ENCODE measurements at places on chromosomes 5 and 9.

DNA sequence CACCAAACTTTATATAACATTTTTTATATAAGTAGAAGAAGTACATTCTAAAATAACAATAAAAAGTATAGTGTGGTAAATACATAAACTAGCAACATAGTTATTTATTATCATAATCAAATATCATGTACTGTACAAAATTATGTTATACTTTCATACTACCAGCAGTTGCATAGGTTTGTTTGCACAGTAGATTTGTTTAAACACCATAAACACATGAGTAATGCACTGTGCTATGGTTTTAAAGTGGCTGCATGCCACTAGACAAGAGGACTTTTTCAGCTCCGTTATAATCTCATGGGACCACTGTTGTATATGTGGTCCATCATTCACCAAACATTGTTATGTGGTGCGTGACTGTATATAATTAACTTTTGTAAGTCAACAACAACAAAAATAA, 137.6 kb downstream of the DRD1 start:
- no peak for DNase-seq

GRCh38 chr5:151589878-151590570, 1.1 kb downstream of the FAT2 start:
- DNase-seq = no peak

DNA sequence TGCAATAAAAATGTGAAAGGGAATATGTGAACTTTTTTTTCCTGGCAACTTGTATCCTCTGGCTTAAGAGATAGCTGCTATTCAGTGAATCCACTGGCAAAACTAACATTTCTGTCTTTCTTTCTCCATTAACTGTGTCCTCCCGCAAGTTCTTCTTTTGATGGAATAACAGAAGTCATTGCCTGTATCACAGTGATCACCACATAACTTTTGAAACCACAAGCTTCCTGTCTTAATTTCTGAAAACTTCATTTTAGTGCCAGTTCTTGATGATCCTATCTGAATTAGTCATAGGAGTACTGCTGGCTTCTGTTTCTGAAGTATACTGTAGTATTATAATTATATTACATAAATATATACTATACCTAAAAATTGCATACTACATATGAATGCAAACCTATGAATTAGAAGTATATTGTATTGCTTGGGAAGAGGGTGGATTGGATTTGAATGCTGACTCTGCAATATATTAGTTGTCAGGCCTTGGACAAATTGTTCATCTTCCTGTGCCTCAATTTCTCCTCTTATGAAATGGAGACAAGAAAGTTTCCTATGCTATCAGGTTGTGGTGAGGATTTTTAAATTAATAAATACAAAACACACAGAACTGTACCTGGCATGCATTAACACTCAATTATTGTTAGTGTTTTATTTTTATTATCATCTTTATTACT, 441.6 kb downstream of the CETN3 start:
- DNase-seq = no peak

- no peak for DNase-seq
Measured at GRCh38 chr9:110192531-110193261, 15.3 kb downstream of the C9orf152 start.

DNA sequence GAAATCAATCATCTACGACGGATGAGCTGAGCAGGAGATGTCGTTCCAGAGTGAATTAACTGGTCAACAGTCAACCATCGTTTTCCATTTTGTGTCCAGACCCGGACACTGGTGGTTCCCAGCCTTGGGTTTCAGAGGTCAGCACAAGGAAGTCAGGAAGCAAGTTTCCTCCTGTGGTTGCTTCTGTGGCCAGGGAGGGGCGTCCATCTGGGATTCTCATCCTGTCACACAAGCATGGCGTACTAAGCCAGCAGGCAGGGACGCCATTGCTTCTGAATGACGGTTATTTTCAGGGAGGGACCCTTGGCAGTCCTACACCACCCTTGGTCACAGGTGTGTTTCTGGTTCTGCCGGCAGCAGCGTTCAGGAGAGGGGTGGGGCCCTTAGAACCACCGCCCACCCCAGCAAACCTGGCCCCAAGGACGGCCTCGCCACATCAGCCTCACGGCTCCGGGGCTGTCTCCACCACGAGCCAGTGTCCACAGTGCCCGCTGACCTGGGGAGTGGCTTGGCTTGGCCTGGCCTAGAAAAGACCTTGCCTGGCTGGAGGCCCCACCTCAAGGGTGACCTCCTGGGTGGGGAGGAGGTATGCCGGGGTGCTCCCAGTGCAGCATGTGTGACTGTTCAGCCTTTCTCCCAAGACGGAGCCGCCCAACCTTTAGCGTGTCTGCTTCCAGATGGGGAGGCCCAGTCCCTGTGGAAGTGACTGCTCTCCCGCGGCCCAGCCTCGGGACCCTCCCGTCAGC, 25.2 kb downstream of the NDUFS6 start:
- no peak for DNase-seq

- no peak for DNase-seq
Measured at GRCh38 chr5:173680660-173681242, 64.3 kb upstream of the BOD1 start.

DNA sequence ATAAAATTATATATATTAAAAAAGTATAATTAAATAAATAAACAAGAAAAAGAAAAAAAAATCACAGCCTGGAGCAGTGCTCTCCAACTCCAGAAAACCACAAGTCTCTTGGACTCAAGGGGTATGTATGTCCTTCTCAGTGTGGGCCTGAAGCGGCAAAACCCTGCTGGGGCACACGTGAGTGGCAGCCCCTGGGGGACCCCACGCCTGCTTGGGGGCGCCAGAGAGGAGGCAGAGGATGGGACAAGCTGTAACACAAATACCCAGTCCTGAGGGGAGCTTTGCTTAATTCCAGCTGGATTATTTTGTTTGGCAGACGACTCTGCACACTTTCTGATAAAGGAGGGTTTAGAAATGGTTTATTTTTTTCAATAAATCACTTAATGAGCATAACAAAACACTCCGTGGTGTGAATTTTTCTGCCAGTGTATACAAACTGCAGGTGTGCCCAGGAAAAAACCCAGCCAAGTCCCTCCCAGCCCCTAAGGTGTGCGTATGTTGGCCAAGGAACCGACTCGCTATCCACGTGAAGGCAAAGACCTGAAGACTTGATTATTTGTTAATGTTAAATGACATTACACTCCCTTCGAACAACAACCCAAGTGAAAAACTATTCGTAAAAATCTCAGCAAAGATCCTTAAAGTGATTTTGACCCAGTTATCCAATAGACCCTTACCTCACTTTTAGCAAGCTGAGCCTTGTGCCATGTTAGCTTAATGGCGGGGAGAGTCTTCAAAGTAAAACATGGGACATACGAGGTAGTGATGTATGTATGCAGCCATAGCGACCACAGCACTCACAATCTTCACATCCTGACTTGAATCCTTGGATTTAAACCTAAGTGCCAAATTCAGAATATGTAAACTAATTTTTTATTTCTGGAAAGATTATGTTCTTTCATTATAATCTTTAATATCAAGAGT, 32.9 kb downstream of the ANKH start:
- DNase-seq = no peak

DNA sequence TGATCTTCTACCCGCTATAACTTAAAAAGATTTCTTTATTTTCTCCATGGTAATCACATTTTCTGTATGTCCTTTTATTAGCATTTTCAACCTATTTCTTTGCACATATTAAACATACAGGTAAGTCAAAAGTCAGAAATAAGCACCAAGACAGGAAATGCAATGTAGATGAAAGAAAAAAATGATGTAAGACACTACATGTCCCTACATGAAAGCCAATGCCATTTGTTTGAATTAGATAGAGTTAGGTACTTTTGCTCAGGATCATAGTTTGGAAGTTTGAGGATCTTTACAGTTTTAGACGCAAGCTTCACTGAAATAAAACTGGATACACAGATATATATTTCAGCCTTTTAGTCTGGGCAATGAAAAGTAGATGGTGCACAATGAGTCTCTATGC, 453.1 kb upstream of the MEF2C start:
- DNase-seq = no peak

- no peak for DNase-seq
Measured at GRCh38 chr5:56698463-56699381, 116.6 kb upstream of the MAP3K1 start.

DNA sequence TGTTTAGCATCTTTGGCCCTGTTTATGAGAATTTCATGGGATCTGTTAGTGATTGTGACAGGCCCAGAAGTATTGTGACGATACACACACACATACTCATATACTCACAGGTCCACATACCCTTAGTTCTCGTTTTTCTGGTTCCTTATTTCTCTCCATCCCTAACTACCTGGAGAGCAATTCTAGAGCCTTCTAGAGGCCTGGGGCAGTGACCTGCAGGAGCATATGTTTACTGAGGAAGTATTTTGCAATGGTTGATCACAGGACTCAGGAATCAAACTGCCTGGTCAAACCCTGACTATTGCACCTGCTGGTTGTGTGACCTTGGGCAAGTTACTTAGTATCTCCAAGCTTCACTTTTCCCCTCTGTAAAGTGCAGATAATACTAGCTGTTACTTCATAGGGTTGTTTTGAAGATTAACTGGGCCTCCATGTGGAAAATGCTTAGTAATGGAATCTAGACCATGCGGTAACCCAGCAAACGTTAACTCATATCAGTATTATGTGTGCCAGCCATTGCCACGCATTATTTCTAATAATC, 8.7 kb downstream of the PAPPA start:
- no peak for DNase-seq

DNA sequence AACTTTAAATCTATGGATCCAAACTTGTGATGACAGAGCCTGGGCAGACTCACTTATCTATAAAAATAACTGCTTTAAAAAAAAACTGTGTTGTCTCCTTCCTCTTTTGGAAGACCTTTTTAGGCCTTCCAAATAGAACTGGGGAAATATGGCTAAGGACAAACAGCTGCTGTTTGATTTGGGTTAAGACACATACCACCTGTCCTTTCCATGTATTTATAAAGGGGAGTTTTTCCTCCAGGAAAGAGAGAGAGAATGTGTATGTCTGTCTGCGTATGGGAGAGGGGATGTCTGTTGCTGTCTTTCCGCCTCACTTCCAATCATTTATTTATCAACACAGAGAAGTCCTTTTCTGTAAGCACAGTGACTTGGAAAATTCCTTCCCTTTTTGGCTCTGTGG, 2.8 kb downstream of the ARHGEF37 start:
- no peak for DNase-seq

- no peak for DNase-seq
Measured at GRCh38 chr5:135126688-135127438, 92.8 kb upstream of the PITX1 start.

- DNase-seq = no peak
Measured at GRCh38 chr9:92247296-92247695, 46.2 kb downstream of the IARS1 start.

GRCh38 chr5:168110870-168111832, 180.3 kb upstream of the WWC1 start:
- DNase-seq = no peak

GRCh38 chr9:121598167-121598964, 53.1 kb upstream of the DAB2IP start:
- no peak for DNase-seq

DNA sequence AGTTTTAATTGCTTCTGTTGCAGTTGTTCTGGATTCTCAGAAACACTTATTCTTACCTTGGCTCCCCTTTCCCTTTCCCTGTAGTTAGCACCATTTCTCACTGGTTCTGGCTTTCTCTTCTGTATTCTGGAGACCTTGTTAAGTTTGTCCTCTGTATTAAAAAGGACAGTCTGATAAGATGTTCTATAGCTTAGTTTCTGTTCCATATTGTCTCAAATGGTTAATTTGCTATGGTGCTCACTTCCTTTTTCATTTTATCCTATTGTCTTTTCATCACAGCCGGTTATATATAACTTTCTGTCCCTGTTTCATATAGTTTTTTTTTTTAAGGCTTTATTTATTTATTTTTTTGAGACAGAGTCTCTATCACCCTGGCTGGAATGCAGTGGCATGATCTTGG, 41.4 kb upstream of the KIAA1958 start:
- no peak for DNase-seq

DNA sequence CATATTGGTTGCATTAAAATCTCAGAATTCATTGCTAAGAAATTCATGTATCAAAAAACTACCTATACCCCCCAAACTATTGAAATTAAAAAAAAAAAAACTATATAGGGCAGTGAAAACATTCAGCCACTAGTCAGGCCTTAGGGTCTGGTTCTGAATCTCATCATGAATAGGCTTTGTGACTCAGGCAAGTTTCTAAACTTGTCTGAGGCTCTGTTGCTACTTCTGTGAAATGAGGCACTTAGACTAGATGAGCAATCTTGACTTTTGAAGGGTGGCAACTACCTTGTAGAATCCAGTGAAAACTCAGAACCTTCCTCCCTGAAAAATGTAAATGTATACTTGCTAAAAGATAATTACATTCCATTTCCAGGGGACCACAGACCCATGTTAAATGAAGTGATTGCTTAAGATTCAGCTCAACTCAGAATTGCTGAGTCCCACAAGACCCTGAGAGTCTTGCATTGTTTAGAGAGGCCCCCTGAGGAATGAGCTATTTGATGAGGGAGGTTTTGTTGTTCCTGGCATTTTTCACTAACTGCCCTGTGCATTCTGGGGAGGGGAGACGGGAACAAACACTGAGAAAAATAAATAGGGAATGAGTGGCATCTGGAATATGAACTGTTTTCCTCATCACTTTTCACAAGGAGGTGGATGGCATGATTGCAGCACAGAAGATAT, 29.5 kb downstream of the RAI14 start:
- no peak for DNase-seq

DNA sequence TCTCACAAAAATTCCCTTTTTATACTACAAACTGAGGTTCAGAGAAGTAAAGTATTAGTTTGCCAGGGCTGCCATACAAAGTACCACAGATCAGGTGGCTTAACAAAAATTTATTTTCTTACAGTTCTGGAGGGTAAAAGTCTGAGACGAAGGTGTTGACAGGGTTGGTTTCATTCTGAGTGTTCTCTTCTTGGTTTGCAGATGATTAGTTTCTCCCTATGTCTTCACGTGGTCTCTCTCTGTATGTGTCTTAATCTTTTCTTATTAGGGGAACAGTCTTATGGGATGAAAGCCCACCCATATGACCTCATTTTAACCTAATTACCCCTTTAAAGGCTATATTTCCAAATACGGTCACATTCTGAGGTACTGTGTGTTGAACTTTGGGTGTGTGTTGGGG, 274.2 kb downstream of the BRINP1 start:
- no peak for DNase-seq

- no peak for DNase-seq
Measured at GRCh38 chr5:103464835-103465484, 97.6 kb downstream of the NUDT12 start.

GRCh38 chr5:106545325-106545724, 1125.4 kb downstream of the EFNA5 start:
- no peak for DNase-seq

GRCh38 chr9:73680831-73681230, 529.2 kb downstream of the ANXA1 start:
- no peak for DNase-seq
